Muscle of arm (tissue), 14 donors: ENCODE measurements at places on chromosomes 6 and 20.

GRCh38 chr20:39904476-39905112 lies 784.4 kb downstream of the MAFB start:
- DNase-seq: no peak

GRCh38 chr6:145749632-145750031 lies 14.3 kb upstream of the EPM2A start:
- no peak for DNase-seq

- no peak for DNase-seq
These were observed 391.9 kb downstream of the CD109 start for GRCh38 chr6:74087899-74088298.

DNA sequence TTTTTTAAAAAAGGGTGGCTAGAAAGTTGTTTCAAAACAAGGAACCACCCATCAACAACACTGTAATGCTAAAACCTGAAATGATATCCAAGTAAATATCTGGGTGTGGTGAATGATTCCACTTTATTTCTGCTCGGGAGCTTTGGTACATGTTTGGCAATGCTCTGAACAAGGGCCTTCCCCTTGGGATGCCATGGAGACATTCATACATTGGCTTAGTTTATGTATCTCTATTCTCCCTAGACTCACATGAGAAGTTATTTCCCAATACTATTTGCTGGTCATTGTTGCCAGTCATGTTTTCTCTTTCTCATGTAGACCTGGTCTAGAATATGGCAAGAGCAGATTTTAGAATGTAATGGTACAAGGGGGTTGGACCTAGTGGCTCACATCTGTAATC lies 22.9 kb downstream of the ADTRP start:
- no peak for DNase-seq

- no peak for DNase-seq
These were observed 144.7 kb downstream of the ERMARD start for GRCh38 chr6:169895926-169896761.

- DNase-seq: no peak
These were observed 75.7 kb upstream of the OPRM1 start for GRCh38 chr6:153963352-153963751.
